ENCODE measurements at places on chromosomes 2 and 18. TPM values are rescaled to one million over a fixed set of nuclear protein-coding genes. Genes with fewer than 3 reads are reported as not detected.

The ERICH2 gene
- total RNA-seq: 0.60 TPM

The WNT6 gene
- not detected for total RNA-seq

The NYAP2 gene
- total RNA-seq: not detected

The ZNF396 gene
- total RNA-seq: 0.19 TPM

The KLHL14 gene
- total RNA-seq: not detected

The RNF144A gene
- total RNA-seq: 0.99 TPM

The SNED1 gene
- total RNA-seq: 0.05 TPM

The TEKT4 gene
- not detected for total RNA-seq

The MALL gene
- 126 TPM for total RNA-seq

The CPLX4 gene
- total RNA-seq: not detected

The WDSUB1 gene
- 2.3 TPM for total RNA-seq

The NETO1 gene
- not detected for total RNA-seq

The IFIH1 gene
- total RNA-seq: 5.2 TPM

The SERPINB3 gene
- 212 TPM for total RNA-seq

The CSRNP3 gene
- total RNA-seq: 4.8 TPM

The C2orf49 gene
- 17.7 TPM for total RNA-seq

The PKDCC gene
- total RNA-seq: 0.78 TPM

The SLC40A1 gene
- 0.79 TPM for total RNA-seq

The CFAP65 gene
- not detected for total RNA-seq

The WDCP gene
- 5.5 TPM for total RNA-seq

The RPL31 gene
- total RNA-seq: 1,051 TPM

The NOTO gene
- total RNA-seq: not detected

The PCARE gene
- total RNA-seq: not detected

The ARHGAP15 gene
- not detected for total RNA-seq

The SPATA3 gene
- not detected for total RNA-seq

The CNGA3 gene
- not detected for total RNA-seq

The CFC1 gene
- total RNA-seq: not detected

The RMDN2 gene
- total RNA-seq: 4.1 TPM

The DSC3 gene
- 148 TPM for total RNA-seq

The GAD1 gene
- total RNA-seq: not detected

The ATOH8 gene
- 0.07 TPM for total RNA-seq

The TTC31 gene
- 12.2 TPM for total RNA-seq

The KYNU gene
- total RNA-seq: 24.9 TPM

The KLHL30 gene
- total RNA-seq: not detected

The SMAD2 gene
- total RNA-seq: 42.7 TPM

The GCKR gene
- not detected for total RNA-seq

The SLC30A3 gene
- total RNA-seq: not detected

The GCG gene
- total RNA-seq: not detected

Data from airway epithelial cell (primary cell).